ENCODE measurements at places on chromosomes 7 and 10.

DNA sequence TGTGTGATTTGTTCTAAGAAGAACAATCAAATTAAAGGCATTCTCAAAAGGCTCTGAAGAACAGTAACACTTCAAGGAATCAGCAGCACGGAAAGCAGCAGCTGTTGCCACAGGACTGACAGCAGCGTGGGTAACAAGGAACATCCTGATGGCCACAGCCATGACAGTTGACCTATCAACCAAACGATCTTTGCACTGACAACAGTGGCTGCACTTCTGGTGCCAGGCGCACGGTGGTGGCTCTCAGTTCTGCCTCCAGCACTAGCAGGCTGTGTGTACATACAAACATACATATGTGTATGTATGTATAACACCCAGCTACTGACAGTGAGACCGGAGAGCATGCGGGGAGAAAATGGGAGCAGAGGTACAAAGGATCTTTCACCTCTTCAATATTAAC lies 114.1 kb downstream of the ZFAND4 start:
- DNase-seq, result no peak

GRCh38 chr10:97836446-97836845 lies 13.2 kb upstream of the GOLGA7B start:
- DNase-seq, result no peak

DNA sequence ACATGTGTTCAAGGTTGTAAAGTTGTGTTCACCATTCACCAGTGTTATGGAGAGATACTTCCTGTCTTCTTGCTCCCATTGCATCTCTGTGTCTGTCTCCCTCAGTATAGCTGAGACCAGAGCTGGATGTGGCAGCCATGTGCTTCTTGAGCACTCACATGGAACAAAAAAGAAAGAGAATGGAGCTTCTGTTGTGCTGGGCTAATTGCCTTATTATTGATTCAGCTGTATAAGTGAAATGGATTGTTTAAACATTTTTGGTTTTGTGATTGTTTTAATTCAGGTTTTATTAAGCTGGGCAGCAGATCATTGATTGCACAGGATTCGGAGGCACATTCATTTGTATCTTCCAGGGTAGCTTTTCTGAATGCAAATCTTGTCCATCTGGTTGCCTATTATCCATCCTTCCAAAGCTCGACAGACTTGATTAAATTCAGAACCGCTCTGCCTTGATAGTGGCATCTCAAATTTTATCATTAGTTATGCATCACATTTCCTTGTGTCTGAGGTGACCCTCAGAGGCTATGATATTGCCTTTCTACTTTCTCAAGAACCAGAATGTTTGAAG lies 119.9 kb downstream of the CCNY start:
- DNase-seq, result no peak

DNA sequence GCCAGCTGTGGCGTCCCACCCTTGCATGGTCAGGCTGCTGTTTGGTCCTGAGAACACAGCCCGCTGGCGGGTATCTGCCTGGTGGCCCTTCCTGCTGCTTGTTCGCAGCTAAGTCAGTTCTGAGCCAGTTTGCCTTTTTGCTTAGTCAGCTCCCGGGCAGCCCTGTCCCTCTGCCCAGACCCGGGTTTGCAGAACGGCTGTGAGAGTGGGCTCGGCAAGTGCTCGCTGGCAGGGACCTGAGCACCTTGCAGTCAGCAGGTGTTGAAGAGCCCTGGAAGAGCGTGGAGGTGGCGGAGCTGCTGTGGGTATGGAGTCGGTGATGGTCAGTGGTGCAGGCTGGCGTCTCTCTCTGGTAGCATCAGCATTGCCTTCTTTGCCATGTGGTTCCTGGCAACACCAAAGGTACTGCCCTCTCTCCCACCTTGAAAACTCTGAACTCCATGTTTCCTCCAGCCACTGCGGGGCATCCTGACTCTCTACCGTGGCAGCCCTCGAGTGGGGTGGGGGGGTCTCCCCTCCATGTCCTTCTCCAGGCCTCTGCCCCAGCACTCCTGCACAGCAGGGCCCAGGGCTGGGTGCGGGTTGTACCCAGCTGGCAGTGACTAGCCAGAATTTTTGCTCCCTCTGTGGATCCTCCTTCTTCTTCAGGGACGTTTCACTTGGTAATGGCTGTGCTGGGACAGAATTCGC lies 4.6 kb downstream of the INPP5A start:
- DNase-seq, result no peak

- no peak for DNase-seq
Observed at GRCh38 chr10:72802332-72802731, 91.2 kb upstream of the OIT3 start.

- DNase-seq, result no peak
Observed at GRCh38 chr10:16843252-16843870, 26.1 kb upstream of the RSU1 start.

- no peak for DNase-seq
Observed at GRCh38 chr10:100350914-100351485, 4.0 kb downstream of the SCD start.

GRCh38 chr7:115013886-115014285 lies 92.0 kb downstream of the MDFIC start:
- DNase-seq, result no peak

- DNase-seq, result no peak
Observed at GRCh38 chr7:87926581-87927461, 7.2 kb upstream of the ADAM22 start.

- no peak for DNase-seq
Observed at GRCh38 chr7:116200963-116201362, 9.4 kb upstream of the TES start.

DNA sequence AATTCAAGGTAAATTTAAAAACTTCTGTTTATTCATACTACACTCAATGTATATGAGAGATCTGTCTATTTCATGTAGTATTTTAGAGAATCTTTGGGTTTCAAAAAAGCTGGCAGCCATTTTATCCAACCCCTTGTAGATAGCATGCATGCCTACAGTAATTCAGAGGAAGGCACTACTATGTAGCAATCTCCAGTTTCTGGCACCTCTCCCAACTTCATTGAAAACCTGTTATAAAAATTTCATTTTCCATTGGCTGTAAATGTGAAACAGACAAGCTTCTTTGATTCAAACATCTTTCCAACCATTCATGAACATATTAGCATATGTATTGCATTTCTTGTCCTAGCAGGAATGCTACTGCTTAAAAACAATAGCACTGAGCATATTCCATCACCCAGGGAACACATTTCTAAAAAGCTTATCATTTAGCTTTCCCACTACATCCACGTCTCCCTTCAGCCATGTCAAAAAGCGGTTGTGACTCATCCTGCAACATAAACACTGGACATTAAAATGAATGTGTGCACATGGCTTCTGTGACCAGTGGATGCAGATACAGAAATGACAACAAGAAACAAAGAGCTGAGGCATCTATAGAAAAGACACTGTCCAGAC lies 330.4 kb upstream of the AOAH start:
- no peak for DNase-seq

DNA sequence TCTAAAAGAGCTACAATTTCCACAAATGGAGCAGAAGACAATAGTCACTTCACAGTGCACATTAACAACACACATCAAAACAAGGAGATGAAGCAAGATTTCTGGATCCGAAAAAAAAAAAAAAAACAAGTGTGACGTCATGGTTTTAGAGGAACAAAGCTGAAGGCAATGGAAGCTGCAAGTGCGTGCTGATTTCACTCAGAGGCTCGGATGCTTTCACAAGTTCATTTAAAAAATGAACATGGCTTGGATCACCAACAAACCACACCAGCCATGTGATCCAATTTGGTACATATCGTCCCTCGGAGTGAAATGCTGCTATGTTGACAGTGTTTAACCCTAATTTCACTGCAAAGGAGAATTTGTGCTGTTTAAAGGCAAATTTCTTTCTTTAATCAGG lies 337.0 kb upstream of the PRKCQ start:
- no peak for DNase-seq

DNA sequence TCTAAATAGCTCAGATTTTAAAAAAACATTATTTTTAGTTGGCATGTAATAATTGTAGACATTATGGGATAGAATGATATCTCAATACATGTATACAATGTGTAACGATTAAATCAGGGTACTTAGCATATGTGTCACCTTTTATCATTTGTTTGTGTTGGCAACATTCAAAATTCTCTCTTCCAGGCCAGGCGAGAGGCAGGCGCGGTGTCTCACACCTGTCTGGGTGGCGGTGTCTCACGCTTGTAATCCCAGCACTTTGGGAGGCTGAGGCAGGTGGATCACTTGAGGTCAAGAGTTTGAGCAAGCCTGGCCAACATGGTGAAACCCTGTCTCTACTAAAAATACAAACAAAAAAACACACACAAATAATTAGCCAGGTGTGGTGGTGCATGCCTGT lies 151.7 kb downstream of the RTKN2 start:
- no peak for DNase-seq

DNA sequence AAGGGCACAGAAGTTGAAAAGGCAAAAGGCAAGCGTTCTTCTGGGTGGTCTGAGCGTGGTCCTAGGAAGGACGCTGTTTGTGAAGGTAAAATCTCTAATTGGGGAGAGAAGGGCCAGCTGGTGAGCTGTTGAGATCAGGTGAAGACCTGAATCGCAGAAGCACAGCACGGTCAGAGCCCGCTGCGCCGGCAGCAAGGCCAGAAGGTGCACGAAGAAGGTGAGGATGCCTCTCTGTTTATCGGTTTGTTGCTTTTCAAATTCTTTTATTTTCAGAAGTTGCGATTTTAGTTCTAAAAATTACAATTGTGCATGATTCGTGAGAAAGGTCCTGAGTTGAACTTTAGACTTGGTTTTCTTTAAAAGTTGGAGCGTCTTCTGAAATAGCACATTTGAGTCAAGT lies 247.8 kb upstream of the FOXK1 start:
- DNase-seq, result no peak

DNA sequence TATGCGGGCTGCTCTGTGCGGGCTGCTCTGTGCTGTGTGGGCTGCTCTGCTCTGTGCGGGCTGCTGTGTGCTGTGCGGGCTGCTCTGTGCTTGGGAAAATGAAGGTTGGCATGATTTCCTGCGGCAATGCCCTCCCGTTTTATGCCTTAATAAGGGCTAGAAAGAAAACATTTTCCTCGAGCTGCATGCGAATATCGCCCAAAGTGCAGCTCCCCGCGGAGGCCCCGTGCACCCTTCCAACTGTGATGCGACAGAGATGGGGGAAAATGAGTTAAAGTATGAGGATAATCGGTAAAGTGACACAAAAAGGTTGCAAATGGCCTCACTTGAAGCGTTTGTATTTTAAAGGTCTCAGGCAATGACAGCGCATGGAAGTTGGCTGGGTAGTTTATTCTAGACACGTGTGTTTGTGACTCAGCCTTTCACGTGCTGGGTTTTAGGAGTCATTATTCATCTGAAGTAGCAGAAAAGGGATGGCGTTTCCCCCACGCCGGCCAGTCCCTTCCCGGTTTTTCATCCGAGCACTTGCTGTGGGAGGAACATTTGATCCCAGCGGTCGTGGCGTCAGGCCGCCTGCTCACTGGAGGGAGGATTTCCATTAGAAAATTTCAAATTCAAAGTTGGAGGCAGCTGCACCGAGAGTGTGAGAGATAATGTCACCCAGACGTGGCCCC lies 220.7 kb downstream of the ADARB2 start:
- no peak for DNase-seq

DNA sequence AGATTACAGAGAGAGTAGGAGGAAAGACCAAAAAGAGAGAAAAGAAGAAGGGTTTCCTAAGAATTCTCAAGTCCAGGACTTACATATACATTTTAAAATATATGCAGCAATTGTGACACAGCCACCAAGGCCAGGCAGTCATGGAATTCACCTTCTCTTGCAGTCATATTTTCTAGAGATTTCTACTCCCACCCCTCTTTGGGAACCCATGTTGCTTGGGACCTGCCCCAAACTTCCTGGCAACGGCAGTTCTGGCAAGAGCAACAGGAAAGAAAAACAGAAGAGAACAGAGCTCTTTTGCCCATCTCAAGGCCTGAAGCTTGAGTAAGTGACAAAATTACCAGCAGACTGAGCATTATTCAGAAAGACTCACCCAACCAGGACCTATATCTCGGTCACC lies 128.3 kb upstream of the ASAH2 start:
- no peak for DNase-seq

DNA sequence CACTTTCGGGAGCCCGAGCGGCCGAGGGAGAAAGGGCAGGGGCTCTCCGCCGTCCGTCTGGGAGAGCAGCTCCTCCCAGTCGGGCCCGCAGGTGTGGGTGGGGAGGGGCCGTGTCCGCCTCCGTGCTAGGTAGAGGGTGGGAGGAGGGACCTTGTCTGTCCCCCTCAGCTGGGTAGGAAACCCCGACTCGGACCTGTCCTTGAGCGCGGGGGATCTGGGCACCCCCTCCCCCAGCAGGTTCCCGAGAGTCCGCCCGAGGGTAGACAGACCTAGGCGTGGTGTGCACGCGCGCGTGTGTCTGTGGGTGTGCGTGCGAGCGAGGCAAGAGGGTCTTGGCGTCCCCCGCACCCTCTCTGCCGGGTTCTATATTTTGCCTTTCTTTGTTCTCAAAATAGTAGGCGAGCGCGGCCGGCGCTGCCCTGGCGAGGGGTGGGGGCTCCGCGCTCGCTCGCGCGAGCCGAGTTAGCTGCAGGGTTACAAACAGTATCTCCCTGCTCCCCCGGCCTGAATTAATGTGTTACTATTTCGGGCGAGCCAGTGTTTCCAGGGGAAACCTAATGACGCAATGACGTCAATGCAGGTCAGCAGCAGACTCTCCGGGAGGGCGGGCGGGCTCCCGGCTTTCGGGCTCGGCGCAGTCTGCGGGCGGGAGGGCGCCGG lies 73.9 kb upstream of the LEP start:
- DNase-seq, result no peak

DNA sequence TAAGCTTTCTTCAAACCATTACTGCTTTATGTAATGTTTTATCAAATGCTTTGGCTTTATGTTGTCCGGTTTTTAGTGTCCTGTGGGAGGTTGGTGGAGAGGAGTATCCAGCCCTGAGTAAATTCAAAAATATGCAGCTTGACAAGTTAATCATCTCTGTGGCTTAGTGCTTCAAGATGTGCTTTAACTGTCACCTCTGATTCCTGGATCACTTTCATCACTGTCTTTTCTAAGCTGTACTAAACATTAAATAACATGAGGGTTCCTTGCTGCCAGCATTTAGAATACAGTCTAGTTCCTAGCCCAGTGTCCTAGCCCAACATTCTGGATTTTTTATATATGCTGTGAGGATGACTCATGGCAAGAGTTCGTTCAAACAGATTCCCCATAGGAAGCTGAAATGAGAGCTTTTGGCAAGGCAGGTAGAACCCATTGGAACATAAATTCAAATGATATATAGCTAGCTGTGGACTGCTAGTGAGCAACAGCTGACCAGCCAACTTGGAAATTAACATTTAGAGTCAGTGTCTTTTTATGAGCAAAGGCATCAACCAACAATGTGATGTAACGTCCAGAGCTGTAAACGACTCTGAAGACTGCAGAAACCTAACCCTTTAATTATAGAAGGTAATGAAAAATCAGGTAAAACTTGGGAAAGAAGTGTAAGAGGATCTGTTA lies 80.6 kb upstream of the OIT3 start:
- no peak for DNase-seq

GRCh38 chr7:25829663-25830062 lies 322.3 kb upstream of the NFE2L3 start:
- DNase-seq, result no peak

GRCh38 chr7:247636-248035 lies 42.3 kb upstream of the FOXL3 start:
- DNase-seq, result no peak

- DNase-seq, result no peak
Observed at GRCh38 chr7:94655126-94655847, 646 bp downstream of the SGCE start.

GRCh38 chr10:50622706-50623662 lies 772 bp downstream of the SGMS1 start:
- no peak for DNase-seq

Data from stimulated activated CD8-positive, alpha-beta memory T cell treated with anti-CD3 and anti-CD28 coated beads, Interleukin-4, amount 100 ng/mL, for 4 hours (primary cell).